ENCODE measurements at places on chromosomes 5 and 9.
A peak's percentile ranks its signal among the peaks of the same experiment; 100 is the strongest.

DNA sequence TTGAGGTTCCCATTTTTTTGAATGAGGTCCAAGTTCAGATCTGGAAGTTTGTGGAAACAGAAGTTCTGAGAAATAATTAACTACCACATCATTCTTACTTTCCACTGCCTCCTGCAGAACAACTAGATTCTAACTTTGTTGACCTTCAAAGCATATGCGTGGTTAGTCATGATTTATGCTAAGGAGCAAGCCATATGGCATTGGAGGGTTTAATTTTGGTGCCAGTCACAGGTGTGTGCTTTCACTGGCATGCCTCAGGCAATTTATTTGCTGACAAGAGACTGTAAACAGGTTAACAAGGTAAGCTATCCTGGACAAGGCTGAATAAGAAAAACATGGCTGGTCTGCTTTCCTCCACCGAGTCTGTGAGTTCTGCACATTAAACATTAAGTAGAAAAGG, 31.5 kb downstream of the HMHB1 start:
- no peak for DNase-seq

GRCh38 chr9:68710111-68710471, 5.1 kb downstream of the PIP5K1B start:
- DNase-seq = no peak

GRCh38 chr9:36165826-36166167, 3.4 kb upstream of the CCIN start:
- DNase-seq = no peak

- DNase-seq = no peak
Observed at GRCh38 chr5:73093943-73094342, 26.4 kb upstream of the TMEM171 start.

GRCh38 chr5:100464418-100464817, 70.8 kb upstream of the FAM174A start:
- DNase-seq = no peak

DNA sequence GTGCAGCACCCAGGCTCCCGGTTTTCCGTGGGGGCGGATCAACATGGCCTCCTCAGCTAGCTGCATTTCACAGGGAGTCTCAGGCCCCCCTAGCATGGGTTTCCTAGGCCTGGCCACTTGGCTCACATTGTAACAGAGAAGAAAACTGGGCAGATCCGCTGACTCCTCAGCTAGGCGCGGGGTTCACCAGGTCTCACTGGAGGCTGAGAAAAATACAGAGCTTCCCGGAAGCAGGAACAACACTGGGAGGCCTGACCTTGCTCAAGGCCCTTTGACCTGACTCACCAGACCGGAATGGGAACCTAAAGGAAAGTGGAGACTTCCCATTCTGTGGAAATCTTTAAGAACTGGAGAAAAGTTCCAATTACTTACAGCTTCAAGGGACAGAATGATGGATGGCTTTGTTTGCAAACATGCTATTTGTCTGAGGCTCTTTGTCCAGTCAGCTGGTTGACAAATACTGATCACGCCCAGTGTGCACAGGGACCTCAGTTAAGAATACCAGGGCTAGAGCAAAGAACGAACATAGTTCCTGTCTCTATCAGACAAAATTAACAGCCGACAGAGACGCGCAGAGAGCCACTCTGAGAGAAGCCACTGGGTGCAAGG, 88.7 kb upstream of the LRRTM2 start:
- DNase-seq = no peak

DNA sequence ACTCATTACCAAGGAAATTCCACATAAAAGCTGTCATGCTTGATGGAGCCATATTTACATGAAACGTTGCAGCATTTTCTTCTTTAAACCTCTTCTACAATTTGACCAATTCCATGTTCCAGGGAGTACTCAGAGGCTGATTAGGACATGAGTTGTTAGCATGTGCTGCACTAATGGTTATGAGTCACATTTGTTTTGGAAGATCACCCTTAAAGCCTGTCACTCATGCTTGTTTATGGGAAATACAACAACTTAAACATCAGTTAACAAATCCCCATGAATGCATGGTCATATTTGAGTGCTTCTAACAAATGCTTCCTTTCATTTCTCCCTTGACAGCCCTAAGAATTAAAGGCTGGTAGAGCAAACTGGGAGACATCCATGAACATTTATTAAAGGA, 156.1 kb downstream of the GHR start:
- DNase-seq = no peak

DNA sequence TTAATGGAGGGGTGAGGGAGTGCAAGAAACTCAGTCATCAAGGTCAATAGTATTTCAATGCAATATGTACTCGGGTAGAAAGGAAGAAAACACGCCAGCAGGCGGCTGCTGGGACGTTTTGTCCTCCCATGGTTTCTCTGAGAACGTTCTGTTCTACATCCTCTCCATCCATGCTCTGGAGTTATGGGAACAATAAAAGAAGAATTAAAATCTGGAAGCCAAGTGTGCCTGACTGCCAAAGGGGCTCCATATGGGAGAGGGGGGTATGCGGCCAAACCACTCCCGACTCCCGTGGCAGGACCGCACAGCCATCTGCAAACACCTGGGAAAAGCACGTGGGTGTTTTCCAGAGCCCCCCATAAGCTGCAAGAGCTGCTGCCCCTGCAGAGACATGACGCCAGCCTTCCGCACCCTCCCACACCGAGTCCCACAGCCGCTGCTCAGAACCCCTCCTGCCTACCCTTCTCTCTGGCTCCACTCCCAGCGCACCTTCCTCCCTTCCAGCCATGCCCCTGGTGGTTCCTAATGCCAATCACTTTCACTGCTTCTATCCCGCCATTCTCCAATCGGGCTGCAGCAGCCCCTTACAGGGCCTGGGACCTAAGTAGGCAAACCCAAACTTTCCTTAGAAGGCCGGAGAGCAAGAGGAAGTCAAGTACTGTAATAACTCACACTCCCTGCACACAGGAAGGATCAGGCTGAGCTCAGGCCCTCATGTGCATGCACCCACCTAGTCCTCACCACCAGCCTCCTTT, 241.6 kb downstream of the SYK start:
- no peak for DNase-seq

GRCh38 chr9:135480071-135480939, 723 bp downstream of the PPP1R26 start:
- DNase-seq = no peak

GRCh38 chr9:23682891-23683431, 143.1 kb downstream of the ELAVL2 start:
- no peak for DNase-seq

- DNase-seq = no peak
Observed at GRCh38 chr5:126338635-126339034, 84.6 kb upstream of the GRAMD2B start.

- peak; percentile 3 for DNase-seq
Observed at GRCh38 chr9:4117835-4118610, 181.8 kb downstream of the GLIS3 start.

GRCh38 chr9:125972012-125972729, 225.0 kb downstream of the PBX3 start:
- no peak for DNase-seq

DNA sequence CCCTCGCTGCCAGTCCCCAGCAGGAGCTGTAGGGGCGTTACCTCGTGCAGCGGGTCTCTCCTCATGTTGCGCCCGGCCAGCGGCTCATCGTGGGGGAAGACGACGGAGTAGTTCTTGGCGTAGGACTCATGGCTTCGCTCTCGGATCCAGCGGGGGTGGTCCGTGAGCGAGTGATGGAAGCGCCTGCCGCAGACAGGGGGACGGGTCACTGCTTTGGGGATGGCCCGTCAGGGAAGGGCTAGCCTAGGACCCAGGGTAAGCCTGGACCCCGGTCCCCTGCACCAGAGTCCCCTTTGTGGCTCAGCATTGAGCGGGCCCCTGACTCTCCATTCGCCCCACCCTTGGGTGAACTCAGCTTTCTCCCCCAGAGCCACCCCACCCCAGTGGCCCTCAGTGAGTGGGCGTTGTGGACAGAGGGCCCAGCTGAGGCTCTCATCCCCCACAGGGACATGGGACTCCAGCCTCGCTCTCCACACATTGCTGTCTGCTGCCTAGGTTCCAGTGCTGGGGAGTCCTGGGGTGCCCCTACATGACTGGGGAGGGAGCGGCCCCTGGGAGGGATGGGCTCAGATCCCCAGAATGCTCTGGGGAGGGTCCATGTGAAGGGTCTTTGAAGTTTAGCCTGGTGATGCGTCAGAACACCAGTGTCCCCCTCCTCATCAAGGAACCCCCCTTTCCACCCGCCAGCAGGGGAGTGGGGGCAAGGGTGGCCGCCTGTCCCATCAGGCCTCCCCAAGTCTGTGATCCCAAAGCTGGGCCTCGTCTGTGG, 29.7 kb downstream of the SARDH start:
- DNase-seq = no peak

DNA sequence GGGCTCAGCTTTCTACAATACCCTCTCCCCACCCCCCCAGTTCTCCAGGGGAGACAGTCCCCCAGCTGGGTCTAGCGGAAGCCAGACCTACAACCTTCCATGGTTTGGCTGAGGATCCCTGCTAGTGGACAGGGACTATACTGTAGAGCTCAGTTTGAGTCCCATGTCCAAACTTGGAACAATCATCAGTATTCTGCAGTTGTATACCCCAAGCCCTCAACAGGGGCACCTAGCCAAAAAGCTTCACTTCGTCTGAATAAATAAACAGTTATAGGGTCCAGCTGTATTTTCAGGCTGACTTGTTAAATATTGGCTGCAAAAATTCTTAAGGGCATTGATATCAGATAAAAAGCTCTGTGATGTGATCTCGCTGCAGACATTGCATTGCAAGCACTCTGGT, 15.4 kb upstream of the C9 start:
- no peak for DNase-seq

DNA sequence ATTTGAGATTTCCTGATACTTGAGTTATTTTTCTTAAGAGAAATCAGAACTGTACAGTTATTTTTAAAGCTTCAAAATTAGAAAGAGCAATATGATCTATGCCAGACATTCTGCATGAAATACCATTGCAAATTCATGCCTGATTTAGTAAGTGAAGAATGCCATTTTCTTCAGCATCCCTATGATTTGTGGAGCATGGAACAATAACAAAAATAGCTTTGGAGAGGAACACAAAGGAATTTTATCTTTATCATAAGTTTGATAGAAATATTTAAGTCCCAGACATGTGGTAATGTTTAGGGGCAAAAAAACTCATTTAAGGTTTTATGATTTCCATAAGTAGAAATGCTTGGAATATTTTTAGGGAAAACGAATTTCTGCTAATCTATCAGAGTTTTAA, 1863.4 kb downstream of the EFNA5 start:
- DNase-seq = no peak

GRCh38 chr9:98391867-98392266, 136.4 kb upstream of the TBC1D2 start:
- DNase-seq = no peak

- no peak for DNase-seq
Observed at GRCh38 chr5:140043508-140043872, 391 bp upstream of the NRG2 start.

- no peak for DNase-seq
Observed at GRCh38 chr5:473551-474192, 30.7 kb downstream of the EXOC3 start.

DNA sequence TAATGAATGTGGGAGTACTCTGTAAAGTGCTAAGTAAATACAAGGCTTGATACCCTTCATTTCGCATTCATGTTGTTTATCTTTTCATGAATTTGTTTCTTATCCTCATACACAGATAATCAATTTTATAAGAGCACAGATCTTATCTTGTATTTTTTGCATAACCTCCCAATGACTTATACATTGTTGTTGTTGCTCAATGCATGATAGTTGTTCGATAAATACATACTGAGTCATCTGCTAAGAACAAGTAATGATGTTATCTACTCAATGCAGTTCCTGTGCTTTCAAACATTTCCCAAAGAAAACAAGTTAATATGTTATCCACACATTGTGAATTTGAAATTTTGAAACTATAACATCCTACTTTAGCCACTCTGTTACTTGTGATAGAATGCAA, 60.7 kb downstream of the TAF11L14 start:
- DNase-seq = no peak

DNA sequence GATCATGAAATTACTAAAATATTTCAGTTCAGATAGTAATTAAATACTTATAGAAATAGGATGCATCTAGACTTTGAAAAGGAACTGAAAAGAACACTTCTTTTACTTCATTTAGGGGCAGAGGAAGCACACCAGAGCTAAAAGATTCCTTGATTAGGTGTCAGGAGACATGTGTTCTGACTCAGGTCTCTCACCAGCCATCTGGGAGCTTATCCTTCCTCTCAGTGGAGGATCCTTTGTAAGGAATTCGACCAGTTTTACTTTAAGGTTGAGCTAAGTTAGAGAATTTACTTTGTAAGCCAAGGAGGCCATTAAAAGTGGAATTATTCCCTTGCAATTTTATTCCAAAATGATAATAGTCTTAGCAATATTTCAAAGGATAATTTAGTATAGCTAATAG, 16.7 kb downstream of the VCAN start:
- DNase-seq = no peak

DNA sequence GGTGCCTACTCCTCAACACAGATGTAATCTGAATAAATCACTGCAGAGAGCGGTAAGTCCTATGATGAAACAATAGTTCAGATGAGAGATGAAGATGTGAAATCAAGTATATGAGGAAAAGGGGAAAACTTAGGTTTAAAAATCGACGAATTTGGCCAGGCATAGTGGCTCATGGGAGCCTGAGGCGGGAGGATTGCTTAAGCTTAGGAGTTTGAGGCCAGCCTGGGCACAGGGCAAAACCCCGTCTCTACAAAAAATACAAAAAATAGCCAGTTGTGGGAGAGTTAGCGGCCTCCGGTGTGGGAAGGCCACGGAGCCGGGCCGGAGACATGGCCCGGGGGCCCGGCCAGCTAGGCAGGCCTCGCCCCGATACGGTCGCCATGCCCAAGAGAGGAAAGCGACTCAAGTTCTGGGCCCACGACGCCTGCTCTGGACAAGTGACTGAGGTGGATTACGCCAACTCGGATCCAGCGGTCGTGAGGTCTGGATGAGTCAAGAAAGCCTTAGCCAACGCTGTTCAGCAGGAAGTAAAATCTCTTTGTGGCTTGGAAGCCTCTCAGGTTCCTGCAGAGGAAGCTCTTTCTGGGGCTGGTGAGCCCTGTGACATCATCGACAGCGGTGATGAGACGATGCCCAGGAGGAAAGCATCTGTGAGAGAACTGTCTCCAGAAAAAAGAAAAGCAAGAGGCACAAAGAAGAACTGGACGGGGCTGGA, 62.8 kb upstream of the SUB1 start:
- no peak for DNase-seq

- DNase-seq = no peak
Observed at GRCh38 chr5:118531276-118531675, 457.1 kb downstream of the DTWD2 start.
